ENCODE measurements at places on chromosomes 1 and 21. TPM values are rescaled to one million over a fixed set of nuclear protein-coding genes. Genes with fewer than 3 reads are reported as not detected.

Gene TPM3
- 101 TPM for total RNA-seq

Gene ZNF648
- under 0.01 TPM for total RNA-seq

- no peak for DNase-seq
Measured at GRCh38 chr21:44914176-44914874, 6.4 kb downstream of the ITGB2 start.

DNA sequence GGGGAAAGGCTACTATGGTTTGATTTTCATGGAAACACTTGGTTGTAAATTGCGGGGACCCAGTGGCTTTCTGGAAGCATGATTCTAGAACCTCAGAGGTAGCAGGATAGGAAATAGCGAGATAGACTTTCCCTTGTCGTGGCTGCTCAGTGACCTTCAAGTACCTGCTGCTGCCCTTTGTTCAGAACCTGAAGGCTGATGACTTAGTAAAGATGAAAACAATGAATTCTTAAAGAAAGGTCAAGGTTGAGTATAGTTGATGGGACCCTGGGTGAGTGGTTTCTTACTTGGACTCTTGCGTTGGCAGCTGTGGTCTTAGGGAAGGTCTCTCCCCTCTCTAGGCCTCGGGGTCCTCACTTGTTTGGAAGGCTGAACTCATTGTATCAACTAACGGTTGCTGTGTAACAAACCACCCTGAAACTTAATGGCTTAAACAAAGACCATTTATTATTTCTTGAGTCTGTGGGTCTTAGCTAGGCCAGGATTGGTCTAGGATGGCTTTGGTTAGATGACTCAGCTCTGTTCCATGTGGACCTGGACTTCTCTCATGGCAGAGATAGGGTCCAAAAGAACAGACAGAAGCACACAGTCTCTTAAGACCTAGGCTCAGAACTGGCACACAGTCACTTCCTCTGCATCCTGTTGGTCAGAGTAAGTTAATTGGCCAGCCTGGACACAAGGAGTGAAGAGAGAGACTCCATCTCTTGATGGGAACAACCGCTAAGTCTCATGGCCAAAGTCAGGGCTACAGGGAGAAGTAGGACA lies 89.2 kb upstream of the SELENON start:
- peak; percentile 11 for DNase-seq

DNA sequence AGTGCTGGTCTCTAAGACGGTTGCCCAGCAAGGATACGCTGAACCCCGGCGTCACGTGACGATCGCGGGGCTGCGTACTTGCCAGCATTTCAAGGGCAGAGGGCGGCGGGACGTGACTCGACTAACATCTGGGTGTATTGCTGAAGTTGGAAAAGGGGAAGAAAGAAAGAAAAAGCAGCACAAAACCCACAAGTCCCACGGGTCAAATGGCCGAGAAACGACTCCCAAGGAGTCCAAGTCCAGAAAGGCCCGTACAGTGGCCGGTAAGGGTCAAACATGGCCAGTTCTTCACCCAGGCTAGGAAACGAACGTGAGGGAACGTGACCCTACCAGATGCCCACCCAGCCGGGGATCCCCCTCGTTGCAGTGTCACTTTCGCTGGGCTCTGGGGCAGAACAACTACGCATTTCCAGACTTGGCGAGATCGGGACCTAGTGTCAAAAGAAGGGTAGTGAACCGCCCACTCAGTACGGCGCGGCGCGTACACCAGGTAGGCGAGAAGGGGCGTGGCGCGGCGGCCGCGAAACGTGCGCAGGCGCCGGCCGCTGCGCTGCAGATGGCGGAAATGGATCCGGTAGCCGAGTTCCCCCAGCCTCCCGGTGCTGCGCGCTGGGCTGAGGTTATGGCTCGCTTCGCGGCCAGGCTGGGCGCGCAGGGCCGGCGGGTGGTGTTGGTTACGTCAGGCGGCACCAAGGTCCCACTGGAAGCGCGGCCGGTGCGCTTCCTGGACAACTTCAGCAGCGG lies at the start of the genes PPCS and ZMYND12:
PPCS (plus strand) TSS at position 534 of the 744 bp plus-strand sequence; CDS start at position 557, 23 bp downstream.
ZMYND12 (minus strand) TSS at position 13 of the 744 bp plus-strand sequence. CDS start 25 bp downstream, outside the sequence.
- DNase-seq, result peak; percentile 92
